ENCODE measurements at places on chromosomes 2 and 18.
A peak's percentile ranks its signal among the peaks of the same experiment; 100 is the strongest.

DNA sequence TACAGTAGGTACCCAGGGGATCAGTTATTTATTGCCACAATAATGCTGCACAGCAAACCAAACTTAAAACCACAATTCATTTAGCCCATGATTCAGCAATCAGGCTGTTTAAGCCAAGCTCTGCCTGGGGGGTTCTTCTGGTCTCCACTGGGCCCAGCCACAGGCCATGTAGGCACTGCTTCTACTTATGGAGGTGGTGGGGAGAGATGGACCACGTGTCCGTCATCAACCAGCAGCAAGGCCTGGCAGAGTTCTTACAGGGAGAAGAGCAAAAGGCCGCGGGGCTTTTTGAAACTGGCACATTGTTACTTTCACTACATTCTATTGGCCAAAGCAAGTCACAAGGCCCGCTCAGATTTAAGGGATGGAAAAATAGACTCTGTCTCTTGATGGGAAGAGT lies 76.3 kb upstream of the DAPL1 start:
- no peak for DNase-seq

- no peak for DNase-seq
These were observed 3.8 kb downstream of the EMILIN1 start for GRCh38 chr2:27081984-27082772.

DNA sequence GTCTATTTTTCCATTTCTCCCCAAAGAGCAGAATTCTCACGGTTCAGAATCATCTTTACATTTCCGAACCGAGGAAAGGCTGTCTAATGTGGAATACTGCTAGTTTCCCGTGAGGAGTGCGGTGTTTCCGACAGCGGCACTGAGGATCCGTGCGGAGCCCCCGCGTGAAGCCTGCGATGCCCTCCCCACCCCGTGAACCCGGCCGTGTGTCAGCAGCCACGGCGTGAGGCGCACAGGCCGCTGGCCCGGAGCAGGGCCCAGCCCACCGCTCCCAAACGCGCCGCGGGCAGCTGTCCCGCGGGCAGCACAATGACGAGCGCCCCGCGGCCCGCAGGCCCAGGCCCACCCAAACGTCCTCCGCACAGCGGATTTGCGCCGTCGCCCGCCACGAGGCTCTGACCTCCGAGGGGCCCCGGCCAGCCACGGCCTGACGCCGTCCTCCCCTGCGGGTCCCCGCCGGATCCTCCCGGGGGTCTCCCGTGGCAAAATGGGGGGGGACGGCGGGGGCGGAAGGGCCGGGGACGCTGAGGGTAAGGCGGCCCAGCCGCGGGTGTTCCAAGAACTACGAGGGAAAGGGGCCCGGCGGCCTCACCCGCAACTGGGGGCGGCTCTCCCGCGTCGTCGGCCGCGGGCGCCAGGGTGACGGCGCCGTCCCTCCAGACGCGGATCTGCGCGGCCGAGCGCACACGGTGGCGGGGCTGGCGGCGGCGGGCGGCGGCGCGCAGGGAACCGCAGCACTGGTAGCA lies 796 bp downstream of the SPIRE1 start:
- peak; percentile 29 for DNase-seq

DNA sequence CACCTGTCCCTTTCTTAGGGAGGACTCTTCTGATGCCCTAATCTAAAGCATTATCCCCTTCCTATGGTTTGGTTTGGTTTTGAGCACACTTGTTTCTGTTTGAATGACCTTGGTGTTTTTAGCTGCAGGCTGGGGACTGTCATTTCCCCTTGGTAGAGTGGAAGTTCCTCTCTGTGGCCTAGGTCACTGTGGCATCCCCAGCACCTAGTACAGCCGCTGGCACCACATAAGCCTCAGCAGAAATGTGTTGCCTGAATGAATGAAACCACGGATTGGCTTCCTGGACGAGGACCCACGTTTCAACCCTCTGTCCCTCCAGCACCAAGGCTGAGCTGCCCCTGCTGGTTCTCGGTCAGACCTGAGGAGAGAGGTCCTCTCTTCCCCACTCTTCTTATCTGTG lies 159.9 kb downstream of the CTIF start:
- DNase-seq = no peak

DNA sequence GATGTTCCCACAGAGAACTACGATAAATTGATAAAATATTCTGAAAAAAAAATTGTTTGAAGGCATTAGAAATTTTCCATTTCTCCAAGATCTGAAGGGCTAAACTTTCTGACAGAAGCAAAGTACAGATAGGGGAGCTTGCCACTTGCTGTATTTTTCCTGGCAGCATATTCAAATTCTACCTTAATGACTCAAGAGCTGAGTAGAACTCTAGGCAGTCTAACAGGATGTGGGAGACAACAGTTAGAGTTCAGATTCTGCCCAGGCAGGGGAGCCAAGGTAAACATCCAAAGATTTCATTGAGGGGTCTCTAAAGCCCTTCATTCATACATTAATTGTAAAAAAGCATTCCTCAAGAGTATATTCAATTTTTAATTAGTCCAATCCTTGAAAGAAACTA lies 46.0 kb upstream of the RIT2 start:
- peak; percentile 0 for DNase-seq

DNA sequence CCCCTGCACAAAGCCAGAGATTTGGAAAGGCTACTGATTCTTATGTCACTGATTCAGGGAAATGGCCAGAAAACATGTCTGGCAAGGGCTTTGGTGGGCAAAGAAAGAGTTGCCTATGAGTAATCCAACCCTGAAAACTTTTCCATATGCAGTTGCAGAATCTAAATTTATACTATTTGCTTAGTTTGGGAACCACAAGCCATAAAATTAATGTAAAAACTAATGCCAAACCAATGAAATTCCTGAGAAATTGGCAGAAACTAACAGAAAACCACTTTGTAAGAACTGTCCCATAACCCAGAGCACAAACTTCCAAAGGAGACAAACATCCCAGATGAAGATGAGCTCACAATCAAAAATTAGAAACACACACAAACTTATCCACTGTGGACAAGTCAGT lies 48.8 kb downstream of the TCF4 start:
- DNase-seq = no peak

GRCh38 chr2:46967990-46968647 lies 52.5 kb upstream of the MCFD2 start:
- DNase-seq = peak; percentile 92

DNA sequence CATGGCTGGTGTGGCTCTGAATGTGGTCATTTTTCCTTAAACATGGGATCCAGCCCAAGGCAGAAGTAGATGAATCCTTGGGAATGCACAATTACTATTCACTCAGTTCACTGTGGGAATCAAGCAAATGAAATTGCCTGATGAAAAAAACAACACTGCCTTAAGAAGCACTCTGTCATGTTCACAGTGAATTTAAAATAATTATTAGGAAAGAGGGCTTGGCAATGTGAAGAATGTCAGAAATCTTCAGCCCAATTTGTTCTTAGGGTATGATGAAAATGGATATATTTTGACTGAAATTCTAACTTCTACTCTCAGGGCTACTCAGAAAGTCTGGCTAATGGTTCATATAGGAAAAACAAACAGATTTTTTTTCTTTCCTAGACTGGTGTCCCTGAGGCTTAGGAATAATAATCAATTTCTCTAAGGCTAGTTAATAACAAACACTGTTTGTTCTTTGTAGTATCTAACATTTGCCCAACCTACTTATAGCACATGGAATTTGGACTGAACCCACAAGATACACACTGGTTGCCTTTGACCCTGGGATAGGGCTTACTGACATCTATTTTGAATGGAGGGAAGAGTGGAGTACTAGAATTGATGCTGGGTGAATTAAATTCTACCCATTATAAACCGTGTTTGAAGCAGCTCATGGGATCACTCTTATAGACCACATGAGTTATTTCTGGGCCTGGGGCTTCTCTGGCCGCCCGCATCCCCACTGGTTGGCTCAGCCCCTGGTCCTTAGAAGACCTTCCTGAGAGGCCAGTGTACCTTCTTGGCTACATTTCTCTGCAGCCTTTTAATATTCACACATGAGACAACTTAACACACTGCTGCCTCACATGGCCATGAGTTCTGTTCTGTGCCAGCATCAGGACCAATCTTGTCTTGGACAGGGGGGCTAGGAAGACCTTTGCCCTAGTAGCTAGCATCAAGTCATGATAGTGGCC lies 8.3 kb upstream of the MRPL33 start:
- peak; percentile 23 for DNase-seq

- no peak for DNase-seq
These were observed 94.0 kb downstream of the VRK2 start for GRCh38 chr2:58140508-58141072.

GRCh38 chr2:197300139-197300538 lies 10.4 kb downstream of the ANKRD44 start:
- DNase-seq = no peak

DNA sequence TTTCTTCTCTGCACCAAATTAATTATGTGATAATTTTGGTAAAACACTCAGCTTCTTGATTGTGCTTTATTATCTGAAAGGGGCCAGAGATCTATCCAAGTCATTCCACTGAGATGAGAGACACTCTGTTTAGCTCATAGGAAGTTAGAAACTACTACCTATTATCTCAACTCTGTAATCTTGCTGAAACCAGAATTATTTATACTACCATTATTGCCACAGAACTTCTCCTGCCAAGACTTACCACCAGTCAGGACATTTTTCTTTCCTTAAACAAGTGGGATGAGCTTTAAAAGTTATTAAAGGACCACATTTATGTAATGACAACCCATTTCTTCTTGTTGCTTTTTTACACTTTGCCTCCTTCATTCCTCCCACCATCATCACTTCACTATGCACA lies 855.6 kb upstream of the PIK3C3 start:
- DNase-seq = peak; percentile 62

DNA sequence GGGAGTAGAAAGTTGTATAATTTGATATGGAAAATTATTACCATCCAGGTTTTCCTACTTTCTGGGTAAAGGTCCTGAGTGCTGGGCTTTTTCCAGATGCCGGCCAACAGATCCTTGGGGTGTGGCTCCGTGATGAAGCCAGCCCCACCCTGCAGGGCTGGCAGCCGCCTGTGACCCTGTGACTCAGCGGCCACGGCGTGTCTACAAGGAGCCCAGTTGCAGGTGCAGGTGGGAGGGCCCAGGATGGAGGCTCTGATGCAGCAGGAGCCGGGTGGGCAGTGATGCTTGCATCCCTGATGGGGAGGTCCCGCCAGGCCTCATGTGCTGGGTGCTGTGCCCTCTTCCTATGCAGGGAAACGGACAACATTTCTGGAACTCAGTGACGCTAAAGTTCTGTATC lies 96.0 kb upstream of the ALKAL2 start:
- no peak for DNase-seq

Data from amniotic epithelial cell (primary cell).